ENCODE measurements at places on chromosomes 7 and 10.

- DNase-seq: no peak
These were observed 152.6 kb upstream of the FZD8 start for GRCh38 chr10:35794703-35795102.

DNA sequence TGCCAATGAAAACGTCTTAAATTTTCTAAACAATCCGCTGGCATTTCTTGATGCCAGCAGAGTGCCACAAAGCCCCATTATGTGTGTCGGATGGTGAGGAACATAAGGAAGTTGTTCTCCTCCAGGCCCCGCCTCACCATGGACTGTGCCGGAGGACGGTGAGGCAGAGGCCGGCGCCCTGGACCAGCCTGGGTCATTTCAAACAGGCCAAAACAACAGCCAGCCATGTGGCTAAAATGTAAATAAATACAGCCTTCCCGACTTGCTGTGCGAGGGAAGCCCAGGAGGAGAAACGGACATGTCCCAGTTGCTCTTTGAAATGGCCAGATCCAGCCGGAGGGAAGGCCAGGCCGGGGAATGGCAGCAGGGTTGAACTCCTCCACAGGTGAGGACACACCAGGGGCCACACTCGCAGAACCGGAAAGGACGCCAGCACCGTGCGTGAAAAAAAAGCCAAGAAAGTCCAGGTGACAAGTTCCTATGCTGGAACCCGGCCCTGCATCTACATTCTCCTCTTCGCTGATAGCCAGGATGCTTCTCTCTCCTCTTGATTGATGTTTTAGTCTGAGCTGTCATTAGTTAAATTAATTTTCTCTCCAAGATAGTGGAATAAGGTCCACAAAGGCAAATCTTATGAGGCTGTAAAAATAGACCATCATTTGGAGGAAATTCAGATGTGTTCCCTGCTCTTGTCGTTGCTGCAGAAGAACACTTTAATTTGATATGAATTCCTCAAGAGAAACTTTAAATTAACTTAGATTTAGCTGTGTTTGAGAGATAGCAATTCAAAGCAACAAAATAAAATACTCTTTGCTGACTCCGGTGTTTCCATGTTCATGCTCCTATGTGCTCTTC, 64.6 kb downstream of the EBF3 start:
- DNase-seq: no peak

DNA sequence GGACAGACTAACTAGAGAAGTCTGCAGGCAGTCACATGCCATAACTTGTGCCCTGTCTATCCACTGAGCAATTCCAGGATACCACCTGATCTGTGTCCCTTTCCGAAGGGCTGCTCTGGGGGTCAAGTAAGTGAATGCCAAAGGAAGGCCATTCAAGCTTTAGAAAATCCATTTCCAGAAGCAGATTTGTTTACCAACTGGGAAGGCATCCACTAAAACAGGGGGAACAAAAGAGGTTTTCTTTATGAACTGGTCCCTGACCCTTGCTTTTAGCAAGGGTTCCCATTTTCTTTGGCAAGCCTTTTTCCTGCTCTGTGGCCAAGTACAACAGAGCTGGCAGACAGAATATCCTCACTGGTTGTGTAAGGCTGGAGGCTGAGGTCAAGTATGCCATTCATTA, 36.5 kb downstream of the ITPRID1 start:
- no peak for DNase-seq

DNA sequence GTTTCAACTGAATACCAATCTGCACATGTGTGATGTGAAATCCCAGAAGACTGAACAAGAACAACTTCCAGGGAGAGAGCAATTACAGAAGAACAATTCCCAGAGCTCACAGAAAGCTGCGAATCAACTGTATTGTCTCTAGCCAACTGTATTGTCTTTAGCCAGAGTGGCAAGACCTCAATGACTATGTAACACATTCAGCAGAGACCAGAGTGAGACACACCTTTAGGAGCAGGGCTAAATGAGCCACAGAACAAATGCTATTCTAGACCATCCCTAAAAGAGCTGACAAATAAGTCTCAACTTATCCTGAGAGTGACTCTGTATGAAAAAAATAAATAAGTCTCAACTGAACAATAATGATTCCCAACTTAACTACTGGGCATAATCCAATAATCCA, 72.0 kb downstream of the KMT2C start:
- DNase-seq: no peak

GRCh38 chr10:131814567-131815265, 86.1 kb upstream of the PPP2R2D start:
- no peak for DNase-seq

DNA sequence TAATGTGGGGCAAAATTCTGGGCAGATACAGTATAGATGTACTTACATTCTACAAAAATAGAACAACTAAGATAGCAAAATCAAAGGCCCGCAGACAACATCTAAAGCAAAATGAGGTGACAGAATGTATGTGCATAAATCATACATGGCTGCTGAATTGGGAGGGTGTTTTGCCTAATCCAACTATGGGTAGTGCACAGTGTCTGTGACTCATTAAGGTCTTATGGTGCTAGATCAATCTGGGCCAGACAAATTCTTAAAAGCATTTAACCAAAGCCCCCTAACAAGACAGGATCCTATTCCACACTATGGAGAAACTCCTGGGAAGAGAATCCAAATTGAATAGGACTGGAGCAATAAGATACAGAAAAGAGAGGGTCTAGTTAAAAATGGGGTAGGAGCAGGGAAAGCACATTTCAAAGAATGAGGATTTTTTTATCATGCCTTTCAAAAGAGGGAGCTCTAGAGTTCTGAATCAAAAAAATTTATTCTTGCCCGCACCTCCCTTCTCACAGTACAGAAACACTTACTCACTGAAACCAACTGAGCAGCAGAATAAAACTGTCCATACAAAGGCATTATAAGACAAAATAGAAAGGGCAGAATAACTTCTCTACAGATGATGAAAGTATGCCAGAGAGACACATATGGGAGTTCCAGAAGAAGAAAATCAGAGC, 181.3 kb downstream of the RNLS start:
- no peak for DNase-seq

DNA sequence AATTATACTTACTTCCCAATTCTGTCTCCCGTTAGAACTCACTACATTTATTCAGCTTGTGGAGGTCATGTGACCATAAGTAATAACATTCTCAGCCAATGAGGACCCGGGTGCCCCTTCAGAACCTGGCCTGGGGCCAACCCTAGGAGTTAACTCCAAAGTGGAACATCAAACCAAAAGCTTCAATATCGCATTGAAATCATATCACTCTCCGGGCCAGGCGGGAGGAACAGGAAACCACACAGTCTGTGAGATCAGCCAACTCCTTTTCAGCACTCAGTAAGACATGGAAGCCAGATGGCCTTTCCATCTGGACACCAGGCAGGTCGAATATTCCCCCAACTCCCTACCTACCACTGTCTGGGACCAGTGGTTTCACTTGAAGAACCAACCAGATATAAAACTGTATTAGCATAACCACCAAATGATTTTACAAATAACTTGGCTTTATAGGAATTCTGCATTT, 5.5 kb downstream of the CREB3L2 start:
- DNase-seq: peak; percentile 62

DNA sequence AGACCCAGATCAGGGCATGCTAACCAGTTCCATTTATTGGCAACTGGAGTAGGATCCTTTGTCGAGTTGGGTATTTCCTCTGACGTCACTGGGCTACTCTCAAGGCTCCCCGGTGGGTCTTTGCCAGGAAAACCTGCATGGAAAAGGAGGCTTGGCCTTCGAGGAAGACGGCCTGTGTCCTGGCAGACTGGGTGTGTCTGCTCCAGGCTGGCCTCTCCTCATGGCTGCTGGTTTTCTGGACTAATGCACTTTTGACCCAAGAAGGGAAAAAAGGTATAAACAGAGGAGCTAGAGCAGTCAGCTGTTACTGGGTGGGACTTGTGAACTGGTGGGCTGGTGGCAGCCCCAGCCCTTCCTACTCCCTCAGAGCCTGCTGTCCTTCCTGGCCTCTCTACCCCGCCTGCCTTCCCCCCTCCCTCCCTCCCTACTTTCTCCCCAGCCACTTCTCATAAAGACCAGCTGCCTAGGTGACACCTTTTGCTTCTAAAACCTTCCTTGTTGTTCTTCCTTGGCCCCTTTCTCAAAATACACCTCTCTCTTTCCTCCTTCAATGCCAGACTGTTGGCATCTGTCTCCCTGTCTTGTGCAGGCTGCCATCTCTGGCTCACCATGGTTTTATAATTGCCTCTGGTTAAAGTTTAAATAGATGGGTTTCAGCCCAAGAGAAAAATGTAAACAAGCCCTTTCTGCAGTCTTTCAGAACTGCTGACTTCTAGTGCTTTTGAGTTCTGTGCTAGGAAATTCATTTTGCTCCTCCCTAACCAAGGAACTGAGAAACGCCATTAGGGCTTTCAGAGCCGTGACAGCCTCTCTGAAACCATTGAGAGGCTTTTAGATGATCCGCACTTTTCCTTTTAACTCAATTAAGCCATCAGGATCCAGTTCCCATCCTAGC, 101.8 kb upstream of the MKLN1 start:
- DNase-seq: no peak

- DNase-seq: no peak
These were observed 152.8 kb downstream of the FOXP2 start for GRCh38 chr7:114567416-114567815.

- DNase-seq: no peak
These were observed 19.9 kb downstream of the TMEM72 start for GRCh38 chr10:44930904-44931620.

GRCh38 chr7:88437132-88437531, 130.4 kb upstream of the STEAP4 start:
- no peak for DNase-seq

GRCh38 chr10:24617771-24618396, 105.8 kb downstream of the ARHGAP21 start:
- peak; percentile 61 for DNase-seq

- peak; percentile 6 for DNase-seq
These were observed 229.0 kb downstream of the STK31 start for GRCh38 chr7:23938937-23939552.

DNA sequence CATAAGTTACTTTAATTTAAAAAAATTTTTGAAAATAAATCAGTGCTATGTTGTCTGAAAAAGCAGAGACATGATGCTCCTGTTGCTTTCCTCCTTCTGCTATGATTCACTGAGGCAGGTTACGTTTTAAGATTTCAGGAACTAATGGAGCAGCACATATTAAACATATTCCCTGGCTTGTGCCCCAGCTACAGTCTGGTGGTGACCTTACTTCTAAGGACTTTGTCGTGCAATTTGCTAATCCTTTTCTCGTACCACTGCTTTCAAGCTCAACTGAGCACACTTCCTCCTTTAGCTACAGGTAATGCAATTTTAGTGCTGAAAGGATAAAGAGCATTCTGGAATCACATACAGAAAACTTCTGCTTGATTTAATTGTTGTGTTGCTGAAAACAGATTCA, 16.2 kb upstream of the PRR15 start:
- DNase-seq: no peak

GRCh38 chr7:1693991-1694524, 24.0 kb downstream of the ELFN1 start:
- no peak for DNase-seq

- no peak for DNase-seq
These were observed 35.4 kb upstream of the PODXL start for GRCh38 chr7:131591687-131592319.

DNA sequence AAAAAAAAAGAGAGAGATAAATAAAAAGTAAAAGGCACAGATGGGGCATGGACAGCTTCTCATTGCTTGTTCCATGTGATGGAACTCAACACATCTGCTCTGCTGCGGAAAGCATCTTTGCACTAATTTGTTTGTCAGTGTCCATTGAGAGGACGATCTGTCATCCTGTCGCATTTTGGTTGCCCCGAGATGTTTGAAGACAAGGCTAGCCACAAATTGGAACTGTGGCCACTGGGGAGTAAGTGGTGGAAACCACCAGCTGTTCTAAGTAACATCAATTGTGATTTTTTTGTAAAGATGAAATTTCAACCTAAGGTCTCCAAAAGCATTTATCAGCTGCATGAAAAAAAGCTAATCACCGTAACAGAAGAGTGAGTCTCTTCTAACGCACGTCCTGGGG, 312.7 kb downstream of the ADARB2 start:
- no peak for DNase-seq

DNA sequence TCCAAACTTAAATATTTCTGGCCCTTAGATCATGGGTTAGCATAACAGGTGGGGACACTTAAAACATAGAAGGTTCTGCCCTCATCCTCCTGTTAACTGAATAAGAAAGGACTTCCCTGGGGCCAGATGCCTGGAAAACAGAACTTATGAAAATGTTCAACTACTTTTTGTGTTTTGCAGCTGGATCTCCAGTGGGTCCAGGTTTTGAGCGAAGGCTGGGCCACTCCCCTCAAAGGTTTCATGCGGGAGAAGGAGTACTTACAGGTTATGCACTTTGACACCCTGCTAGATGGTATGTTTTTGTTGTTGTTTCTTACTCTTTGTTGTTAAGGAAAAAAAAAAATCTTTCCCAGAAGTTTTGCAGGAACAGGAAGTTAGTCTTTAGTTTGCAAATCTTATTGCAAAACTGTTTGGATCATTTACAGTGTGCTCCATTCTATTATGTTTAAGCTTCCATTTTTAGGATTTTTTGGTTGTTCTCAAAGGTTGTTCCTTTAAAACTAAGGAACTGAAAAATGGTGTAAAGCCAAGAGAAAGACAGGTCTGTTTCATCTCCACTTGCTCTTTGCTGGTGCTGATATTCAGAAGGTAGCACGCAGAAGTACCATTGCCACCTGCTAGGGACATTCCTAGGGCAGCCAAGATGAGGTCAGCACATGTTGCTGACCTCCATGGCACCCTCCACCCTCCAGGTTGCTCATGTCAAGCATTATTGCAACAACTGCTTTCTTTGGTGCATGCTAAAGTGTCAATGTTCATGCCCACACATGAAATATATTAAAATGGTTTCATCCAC, 56.1 kb downstream of the PAPSS2 start:
- DNase-seq: no peak

DNA sequence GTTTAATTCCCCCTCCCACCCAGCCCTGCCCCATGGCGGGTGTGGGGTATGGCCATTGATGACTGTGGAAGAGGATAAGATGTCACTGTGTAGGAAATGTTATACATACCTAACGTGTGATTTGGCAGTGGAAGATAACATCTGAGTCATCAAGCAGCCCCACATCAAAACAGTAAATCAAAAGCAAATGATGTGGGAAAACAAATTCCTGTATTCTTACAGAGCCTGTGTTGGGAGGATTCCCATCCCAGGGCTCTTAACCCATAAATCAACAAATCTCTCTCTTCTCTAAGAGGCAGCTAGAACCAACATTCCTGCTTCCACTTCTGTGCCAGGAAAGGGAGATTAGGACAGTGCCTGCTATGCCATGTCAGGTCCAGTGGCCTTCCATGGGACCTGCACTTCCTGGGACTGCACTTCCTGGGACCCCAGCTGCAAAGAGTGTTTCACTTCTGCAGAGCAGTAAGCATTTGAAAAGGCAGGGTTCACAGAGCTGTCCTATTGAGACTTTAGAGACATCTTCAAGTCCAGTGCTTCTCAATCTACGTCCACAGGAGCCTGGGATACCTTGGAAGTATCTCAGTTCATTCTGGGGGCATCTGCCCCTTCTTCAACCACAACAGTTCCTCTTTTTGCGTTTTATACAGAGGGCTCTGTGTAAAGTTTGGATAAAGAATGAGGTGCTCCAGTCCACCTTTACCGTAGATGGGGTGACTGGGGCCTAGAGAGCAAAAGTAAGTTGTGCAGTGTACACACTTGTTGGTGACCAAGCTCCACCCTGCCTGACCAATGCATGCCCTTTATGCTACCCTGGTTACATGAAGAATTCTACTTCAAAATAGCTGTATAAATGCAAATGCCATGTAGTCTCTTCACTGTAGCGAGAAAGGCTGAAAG, 45.7 kb downstream of the ATXN7L1 start:
- DNase-seq: no peak

Measured in hematopoietic multipotent progenitor cell (in vitro differentiated cells).